ENCODE measurements at places on chromosomes 3 and 15.

DNA sequence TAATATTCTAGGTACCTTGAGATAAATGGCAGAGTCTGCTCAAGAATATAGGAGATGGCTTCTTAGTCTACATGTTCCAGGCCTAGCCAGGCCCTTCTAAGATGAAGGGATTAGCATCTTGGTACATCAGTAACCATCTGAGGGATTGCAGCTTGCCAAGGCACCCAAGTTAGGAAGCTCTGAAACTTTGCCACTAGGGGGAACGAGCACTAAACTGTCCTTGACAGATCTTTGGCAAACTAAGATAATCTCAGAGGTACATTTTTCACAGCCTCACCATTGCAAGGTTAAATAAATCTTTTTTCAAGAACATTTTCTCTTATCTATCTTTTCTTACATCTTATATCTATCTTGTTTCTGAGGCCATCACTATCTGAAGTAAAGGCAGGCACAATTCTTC, 351.2 kb downstream of the RAP2B start:
- no peak for DNase-seq

DNA sequence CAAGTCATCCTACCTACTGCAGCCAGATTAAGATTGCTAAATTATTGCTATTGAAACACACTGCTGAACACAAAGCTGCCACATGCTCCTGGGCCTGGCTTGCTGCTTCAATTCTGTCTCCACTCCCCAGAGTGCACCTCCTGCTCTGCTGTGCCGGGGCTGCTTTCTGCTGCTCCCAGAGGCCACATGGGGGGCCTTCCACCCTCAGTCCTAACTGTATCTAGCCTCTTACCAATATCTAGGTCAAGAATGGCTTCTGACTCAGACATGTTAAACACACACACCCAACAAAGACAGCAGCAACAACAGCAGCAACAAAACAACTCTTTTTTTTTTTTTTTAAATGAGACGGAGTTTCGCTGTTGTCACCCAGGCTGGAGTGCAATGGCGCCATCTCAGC, 33.0 kb downstream of the MYZAP start:
- no peak for DNase-seq

GRCh38 chr15:95883064-95883463, 447.4 kb upstream of the NR2F2 start:
- DNase-seq, result no peak

DNA sequence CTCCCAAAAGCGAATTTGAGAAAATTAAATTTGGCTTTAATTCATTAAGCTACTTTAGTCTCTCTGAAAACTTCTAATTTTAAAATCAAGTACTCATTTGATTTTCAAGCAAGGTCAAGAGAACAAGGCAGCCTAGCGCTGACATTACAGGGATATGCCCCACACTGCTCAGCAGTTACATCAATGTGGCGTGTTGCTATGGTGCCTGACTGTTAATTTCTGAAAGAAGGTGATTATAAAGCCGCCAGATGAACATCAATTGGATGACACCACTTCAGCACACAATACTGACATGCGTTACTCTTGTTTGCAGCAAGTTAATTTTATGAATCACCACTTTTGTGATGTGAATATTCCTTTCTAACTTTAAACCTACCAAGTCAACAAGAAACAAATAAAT, 284.4 kb downstream of the FOXP1 start:
- no peak for DNase-seq

- DNase-seq, result peak; percentile 32
These were observed 219.9 kb downstream of the TCF12 start for GRCh38 chr15:57138349-57138788.

GRCh38 chr3:7029562-7029961, 168.6 kb downstream of the GRM7 start:
- DNase-seq, result no peak

GRCh38 chr3:138457863-138458735, 23.7 kb downstream of the ESYT3 start:
- DNase-seq, result no peak

GRCh38 chr15:84398763-84399701, 163.5 kb downstream of the GOLGA6L4 start:
- DNase-seq, result no peak

DNA sequence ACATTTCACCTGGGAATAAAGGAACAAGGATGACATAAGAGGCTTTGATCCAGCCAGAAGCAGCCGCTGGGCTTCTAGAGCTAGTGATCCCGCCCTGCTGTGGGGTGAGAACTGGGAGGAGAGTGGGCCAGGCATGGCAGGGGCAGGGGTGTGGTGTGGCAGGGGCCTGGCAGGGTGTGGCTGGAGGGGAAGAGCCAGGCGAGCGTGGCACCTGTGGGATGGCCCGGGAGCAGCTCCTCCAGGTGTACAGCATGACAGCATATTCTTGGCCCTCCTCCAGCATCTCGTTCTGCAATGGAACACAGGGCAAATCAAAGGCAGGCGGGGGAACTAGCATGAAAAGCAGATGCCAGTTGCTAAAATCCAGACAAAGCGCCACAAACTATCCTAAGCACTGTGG, 35.5 kb downstream of the CYFIP1 start:
- DNase-seq, result no peak

GRCh38 chr3:195895861-195896360, 12.4 kb downstream of the TNK2 start:
- DNase-seq, result peak; percentile 88

DNA sequence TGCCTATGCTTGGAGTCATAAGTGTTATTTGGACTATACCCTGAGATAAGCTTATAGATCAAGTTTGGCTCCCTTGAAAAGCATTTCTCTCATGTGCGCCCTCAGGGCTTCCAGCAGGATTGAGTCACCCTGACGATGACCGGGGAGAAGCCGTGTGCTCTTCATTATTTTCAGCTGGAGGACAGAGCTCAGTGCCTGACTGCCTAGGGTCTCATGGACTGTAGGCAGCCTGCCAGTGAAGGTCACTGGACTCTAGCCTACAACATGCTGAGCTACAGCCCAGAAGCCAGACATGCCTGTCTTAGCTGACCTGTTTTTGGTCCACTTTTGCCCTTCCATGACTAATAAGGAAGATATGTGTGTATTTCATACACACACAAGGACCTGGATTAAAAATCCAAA, 31.6 kb upstream of the NUDT16 start:
- DNase-seq, result no peak

GRCh38 chr3:151169262-151169947, 33.6 kb downstream of the GPR171 start:
- DNase-seq, result peak; percentile 75
